ENCODE measurements at places on chromosomes 6 and 20.

DNA sequence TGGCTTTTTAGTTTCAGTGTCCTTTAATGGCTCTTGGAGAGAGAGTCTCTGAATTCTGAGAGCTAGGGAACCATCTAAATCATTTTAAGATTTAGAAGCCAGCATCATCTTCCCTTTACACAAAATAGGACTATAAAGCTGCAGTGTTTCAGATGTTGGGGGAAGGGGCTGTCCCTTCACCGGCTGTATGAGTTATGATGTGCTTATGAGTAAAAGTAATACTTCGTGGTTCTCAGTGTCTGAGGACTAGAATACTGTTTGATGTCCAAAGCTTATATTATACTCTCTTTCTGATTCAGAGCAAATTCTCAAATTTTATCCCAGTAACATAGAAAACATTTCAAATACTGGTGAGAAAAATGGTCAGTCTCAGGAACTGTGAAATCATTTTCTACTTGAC lies 63.5 kb upstream of the FAM8A1 start:
- no peak for DNase-seq

GRCh38 chr6:146813554-146813953 lies 214.8 kb downstream of the ADGB start:
- no peak for DNase-seq

DNA sequence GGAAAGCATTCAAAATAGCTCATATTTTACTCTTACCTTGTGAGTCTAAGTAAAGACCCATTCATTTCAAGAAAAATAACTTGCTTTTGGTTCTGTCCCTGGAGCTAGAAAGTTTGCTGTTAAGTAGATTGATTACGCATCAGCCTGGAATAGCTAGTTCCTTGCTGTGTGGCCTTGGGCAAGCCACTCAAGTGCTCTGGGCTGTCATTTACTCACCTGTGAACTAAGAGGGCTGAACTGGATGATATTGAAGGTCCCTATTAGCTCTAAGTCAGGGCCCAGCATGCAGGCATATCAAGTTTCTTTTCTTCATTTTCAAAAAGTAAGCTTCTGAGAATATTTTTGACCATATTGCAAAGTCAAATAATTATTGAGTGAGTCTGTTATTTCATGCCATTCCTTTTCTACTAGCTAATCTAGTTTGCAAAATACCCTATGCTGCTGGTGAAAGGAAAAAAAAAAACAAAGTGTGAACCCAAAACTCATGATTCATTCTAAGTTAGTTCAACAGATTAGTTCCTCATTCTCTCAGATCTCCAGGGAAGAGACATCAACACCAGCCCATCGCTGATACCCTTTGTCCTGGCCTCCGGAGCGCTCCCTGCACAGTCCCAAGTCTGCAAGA lies 106.5 kb upstream of the GMDS start:
- no peak for DNase-seq

DNA sequence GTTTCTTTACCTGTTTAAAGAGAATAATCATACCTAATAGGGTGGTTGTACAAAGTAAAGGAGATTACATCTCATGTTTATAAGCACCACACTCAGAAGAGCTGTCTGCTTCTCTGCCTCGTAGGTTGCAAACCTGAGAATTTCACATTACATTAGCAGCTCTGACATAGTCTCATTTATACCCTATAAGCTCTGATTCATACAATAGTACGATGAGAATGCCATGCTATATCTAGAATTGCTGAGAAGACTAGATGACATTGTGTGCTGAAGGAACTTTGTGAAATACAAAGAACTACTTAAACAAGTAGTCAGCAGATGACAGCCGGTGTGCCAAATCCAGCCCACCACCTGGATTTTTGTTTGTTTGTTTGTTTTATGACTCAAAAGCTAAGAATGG lies 121.2 kb downstream of the ADAT2 start:
- DNase-seq: no peak

- DNase-seq: no peak
These were observed 16.4 kb upstream of the POLR1H start for GRCh38 chr6:30044630-30045029.

- no peak for DNase-seq
These were observed at the start of gene HLA-B for GRCh38 chr6:31356946-31357466. Gene HLA-B, minus strand, starts transcription at chr6:31357179. Its CDS starts 21 bp downstream, at chr6:31357158.
